Vagina (tissue), 2 donors: ENCODE measurements at places on chromosomes 5 and 9. TPM values are rescaled to one million over a fixed set of nuclear protein-coding genes. Genes with fewer than 3 reads are reported as not detected.

The ADRA1B gene
- total RNA-seq, result 0.74 TPM

The VPS13A gene
- total RNA-seq, result 37.8 TPM

The SLC35D2 gene
- total RNA-seq, result 17.9 TPM

The ADCY2 gene
- 18.4 TPM for total RNA-seq

The GPX3 gene
- 3,069 TPM for total RNA-seq

The BARX1 gene
- not detected for total RNA-seq

The IFNA6 gene
- total RNA-seq, result not detected

The APC gene
- total RNA-seq, result 92.8 TPM

The SQSTM1 gene
- total RNA-seq, result 373 TPM

The TMEM215 gene
- not detected for total RNA-seq

The KCNV2 gene
- total RNA-seq, result not detected

DNA sequence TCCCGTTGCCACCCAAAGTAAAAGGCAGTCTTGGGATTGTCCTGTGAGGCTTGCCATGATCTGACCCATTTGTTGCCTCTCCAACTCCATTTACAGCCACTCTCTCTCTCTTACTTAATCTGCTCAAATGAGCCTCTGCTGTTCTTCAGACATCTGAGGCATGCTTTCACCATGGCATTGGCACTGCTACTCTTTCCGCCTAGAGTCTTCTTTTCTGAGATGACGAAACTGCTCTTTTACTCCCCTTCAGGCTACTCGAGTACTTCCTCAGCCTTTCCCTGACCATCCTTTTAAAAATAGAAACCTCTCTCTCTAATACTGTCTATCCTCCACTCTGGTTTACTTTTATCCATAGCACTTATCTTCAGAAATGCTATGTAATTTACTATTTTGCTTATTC is 9.0 kb downstream of the FOCAD start:
- H3K4me3 ChIP-seq, result no peak overlapping the region
- no peak overlapping the region for H3K27ac ChIP-seq
- H3K36me3 ChIP-seq, result no peaks in the 10 kb centered on the region
- no peaks in the 10 kb centered on the region for H3K4me1 ChIP-seq
- H3K27me3 ChIP-seq, result no peaks in the 10 kb centered on the region

GRCh38 chr9:34370970-34371880 is 5.5 kb downstream of the MYORG start:
- peak overlapping the region; percentile 18 for H3K4me3 ChIP-seq
- H3K36me3 ChIP-seq, result no peaks in the 10 kb centered on the region
- no peaks in the 10 kb centered on the region for H3K27me3 ChIP-seq
- DNase-seq, result no peak

GRCh38 chr5:96140496-96140895 is 178.8 kb upstream of the ELL2 start:
- H3K27ac ChIP-seq, result no peak overlapping the region
- no peaks in the 10 kb centered on the region for H3K4me1 ChIP-seq
- H3K27me3 ChIP-seq, result no peaks in the 10 kb centered on the region
- no peak overlapping the region for H3K4me3 ChIP-seq

- H3K4me1 ChIP-seq, result peaks cover 78% of the 10 kb centered on the region
- no peak overlapping the region for H3K4me3 ChIP-seq
- no peak for DNase-seq
- no peaks in the 10 kb centered on the region for H3K36me3 ChIP-seq
- peak overlapping the region; percentile 96 for H3K27ac ChIP-seq
Measured at GRCh38 chr9:127961613-127962155, 19.1 kb downstream of the EEIG1 start.

- no peaks in the 10 kb centered on the region for H3K27me3 ChIP-seq
- DNase-seq, result no peak
Measured at GRCh38 chr5:123155446-123155960, 66.5 kb downstream of the PRDM6 start.

DNA sequence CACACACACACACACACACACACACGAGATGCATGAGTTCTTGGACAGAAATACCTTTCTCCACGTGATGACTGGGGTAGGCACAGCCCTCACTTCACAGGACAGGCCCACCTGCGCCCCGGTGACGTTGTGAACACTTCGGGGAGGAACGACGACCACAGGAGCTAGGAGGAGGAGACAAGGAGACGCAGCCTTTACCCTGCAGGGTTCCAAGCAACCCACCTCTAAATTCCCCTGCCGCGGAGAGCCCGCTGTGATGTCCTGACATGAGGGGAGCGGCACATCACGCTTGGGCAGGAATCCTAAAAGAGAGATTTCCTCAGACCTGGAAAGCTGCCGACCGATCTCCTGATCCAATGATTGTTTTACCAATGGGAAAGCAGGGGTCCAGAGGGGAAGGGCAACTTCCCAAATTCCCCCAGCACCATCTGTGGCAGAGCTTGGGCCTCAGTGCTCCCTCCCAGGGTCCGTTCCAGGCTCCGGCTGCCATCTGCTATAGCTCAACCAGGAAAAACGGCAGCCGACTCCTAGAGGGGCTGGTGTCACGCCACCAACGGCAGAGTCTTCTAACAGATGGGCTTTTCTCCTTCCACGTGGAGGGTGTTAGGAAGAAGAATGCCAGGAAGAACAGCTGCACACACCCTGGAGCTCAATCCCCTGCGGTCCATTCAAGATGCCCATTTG is 10.1 kb downstream of the IGFBPL1 start:
- no peaks in the 10 kb centered on the region for H3K36me3 ChIP-seq
- no peaks in the 10 kb centered on the region for H3K4me1 ChIP-seq
- no peaks in the 10 kb centered on the region for H3K27me3 ChIP-seq
- H3K27ac ChIP-seq, result no peak overlapping the region
- no peak for DNase-seq
- no peak overlapping the region for H3K4me3 ChIP-seq

- no peaks in the 10 kb centered on the region for H3K36me3 ChIP-seq
- no peak for DNase-seq
- H3K27ac ChIP-seq, result no peak overlapping the region
- peaks cover 4% of the 10 kb centered on the region for H3K4me1 ChIP-seq
- no peaks in the 10 kb centered on the region for H3K27me3 ChIP-seq
- H3K4me3 ChIP-seq, result no peak overlapping the region
Measured at GRCh38 chr9:110599468-110599867, 19.9 kb upstream of the SVEP1 start.

GRCh38 chr5:140632366-140633020 is 482 bp downstream of the CD14 start:
- no peak for DNase-seq
- H3K27me3 ChIP-seq, result no peaks in the 10 kb centered on the region
- no peaks in the 10 kb centered on the region for H3K36me3 ChIP-seq
- H3K4me3 ChIP-seq, result peak overlapping the region; percentile 50

GRCh38 chr9:14107495-14107894 is 206.4 kb downstream of the NFIB start:
- H3K27me3 ChIP-seq, result no peaks in the 10 kb centered on the region
- H3K4me3 ChIP-seq, result no peak overlapping the region

DNA sequence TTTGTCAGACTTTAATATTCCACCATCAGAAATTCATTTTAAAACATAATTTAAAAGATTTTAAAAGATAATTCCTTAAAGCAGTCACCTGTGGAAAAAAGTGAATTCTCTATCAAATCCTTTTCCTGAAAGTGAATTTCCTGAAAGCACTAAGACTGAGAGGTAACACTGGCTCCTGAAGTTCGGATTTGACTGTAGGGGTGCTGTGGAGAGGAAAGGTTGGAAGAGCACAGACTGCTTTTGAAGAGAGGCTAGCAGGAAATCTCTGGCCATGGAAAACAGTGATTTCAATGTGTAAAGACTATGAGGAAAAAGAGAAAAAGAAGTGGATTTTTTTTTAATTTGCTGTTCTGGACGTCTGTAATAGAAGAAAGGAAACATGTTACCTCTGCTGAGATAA is 35.7 kb upstream of the TMEM161B start:
- no peaks in the 10 kb centered on the region for H3K36me3 ChIP-seq
- H3K27me3 ChIP-seq, result no peaks in the 10 kb centered on the region
- no peak overlapping the region for H3K27ac ChIP-seq
- H3K4me3 ChIP-seq, result no peak overlapping the region
- H3K4me1 ChIP-seq, result no peaks in the 10 kb centered on the region
- DNase-seq, result no peak

GRCh38 chr5:23084815-23085214 is 231.7 kb upstream of the CDH12 start:
- no peaks in the 10 kb centered on the region for H3K4me1 ChIP-seq
- no peak for DNase-seq
- no peaks in the 10 kb centered on the region for H3K36me3 ChIP-seq
- no peak overlapping the region for H3K4me3 ChIP-seq
- H3K27ac ChIP-seq, result no peak overlapping the region

GRCh38 chr5:172418862-172419814 is 35.2 kb downstream of the SH3PXD2B start:
- H3K36me3 ChIP-seq, result no peaks in the 10 kb centered on the region
- peaks cover 85% of the 10 kb centered on the region for H3K4me1 ChIP-seq
- no peaks in the 10 kb centered on the region for H3K27me3 ChIP-seq
- H3K27ac ChIP-seq, result peak overlapping the region; percentile 98

- no peak for DNase-seq
- no peaks in the 10 kb centered on the region for H3K27me3 ChIP-seq
- no peak overlapping the region for H3K4me3 ChIP-seq
Measured at GRCh38 chr9:90309809-90310520, 332.7 kb downstream of the DIRAS2 start.

DNA sequence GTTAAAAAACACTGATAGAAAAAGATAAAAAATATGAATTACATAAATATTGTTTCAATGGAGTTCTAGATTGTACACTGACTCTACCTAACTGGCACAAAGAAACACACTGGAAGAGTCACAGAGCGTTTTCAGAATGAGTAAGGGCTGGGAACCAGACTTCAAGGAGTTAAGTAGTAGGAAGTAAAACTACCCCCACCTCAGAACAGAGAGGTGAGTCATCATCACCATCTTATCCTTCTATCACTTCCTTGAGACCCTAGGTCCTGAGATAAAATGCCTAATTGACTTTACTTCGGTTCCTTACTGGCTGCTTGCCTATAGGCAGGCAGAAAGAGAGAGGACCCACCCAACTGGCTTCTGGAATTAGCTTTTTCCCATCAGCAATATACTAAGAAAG is 79.7 kb downstream of the ELAVL2 start:
- H3K4me3 ChIP-seq, result no peak overlapping the region
- H3K4me1 ChIP-seq, result no peaks in the 10 kb centered on the region
- no peak overlapping the region for H3K27ac ChIP-seq
- no peaks in the 10 kb centered on the region for H3K36me3 ChIP-seq
- no peak for DNase-seq
- no peaks in the 10 kb centered on the region for H3K27me3 ChIP-seq

- H3K36me3 ChIP-seq, result no peaks in the 10 kb centered on the region
- no peaks in the 10 kb centered on the region for H3K27me3 ChIP-seq
- no peak overlapping the region for H3K4me3 ChIP-seq
- no peak overlapping the region for H3K27ac ChIP-seq
Measured at GRCh38 chr5:93236807-93237421, 344.1 kb downstream of the NR2F1-AS1 start.

DNA sequence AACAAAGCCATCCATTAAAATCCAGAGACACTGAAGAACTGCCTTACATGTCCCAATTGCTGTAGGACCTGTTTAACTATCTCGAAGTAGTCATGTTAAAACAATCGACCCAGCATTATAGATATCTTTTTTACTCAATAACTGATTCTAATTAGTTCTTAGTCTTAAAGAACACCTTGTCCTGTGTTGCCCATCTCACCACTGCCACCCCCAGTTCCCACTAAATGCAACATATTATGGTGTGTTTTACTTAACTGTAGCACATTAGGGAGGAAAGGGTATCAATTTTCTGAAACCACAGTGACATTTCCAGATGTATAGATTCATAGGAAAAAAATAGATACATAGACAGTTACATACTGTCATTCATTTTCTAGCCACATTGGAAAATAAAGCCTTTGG is 221.2 kb downstream of the MEF2C start:
- no peak overlapping the region for H3K4me3 ChIP-seq
- no peak overlapping the region for H3K27ac ChIP-seq
- peaks cover 16% of the 10 kb centered on the region for H3K4me1 ChIP-seq
- H3K36me3 ChIP-seq, result no peaks in the 10 kb centered on the region

GRCh38 chr9:21286659-21287058 is 18.5 kb downstream of the IFNA5 start:
- H3K4me3 ChIP-seq, result no peak overlapping the region
- H3K27ac ChIP-seq, result no peak overlapping the region
- no peaks in the 10 kb centered on the region for H3K4me1 ChIP-seq
- no peaks in the 10 kb centered on the region for H3K27me3 ChIP-seq

- no peak for DNase-seq
- peak overlapping the region; percentile 81 for H3K27ac ChIP-seq
- no peaks in the 10 kb centered on the region for H3K27me3 ChIP-seq
- no peaks in the 10 kb centered on the region for H3K36me3 ChIP-seq
- H3K4me1 ChIP-seq, result peaks cover 63% of the 10 kb centered on the region
Measured at GRCh38 chr5:172436879-172437369, 17.4 kb downstream of the SH3PXD2B start.

DNA sequence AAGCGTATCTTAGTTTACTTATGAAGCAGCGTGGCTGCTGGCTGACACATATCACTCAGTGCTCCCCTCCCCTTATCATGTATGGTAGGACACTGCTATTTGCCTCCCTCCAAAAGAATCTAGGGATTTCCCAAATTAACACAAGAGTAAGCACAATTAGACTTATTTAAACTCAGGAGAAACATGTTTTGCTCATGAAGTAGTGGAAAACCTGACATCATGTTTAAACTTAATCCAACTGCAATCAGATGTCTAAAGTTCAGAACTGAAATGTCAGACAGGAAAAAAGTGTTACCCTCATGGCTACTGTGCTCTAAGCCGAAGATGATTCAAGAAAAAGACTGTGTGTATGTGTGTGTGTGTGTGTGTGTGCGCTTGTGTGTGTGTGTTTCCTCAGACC is 324.1 kb upstream of the TNC start:
- H3K4me1 ChIP-seq, result peaks cover 18% of the 10 kb centered on the region
- no peak overlapping the region for H3K4me3 ChIP-seq
- no peaks in the 10 kb centered on the region for H3K27me3 ChIP-seq
- peak overlapping the region; percentile 23 for H3K27ac ChIP-seq
- H3K36me3 ChIP-seq, result no peaks in the 10 kb centered on the region

- H3K27ac ChIP-seq, result no peak overlapping the region
- H3K4me3 ChIP-seq, result no peak overlapping the region
- H3K4me1 ChIP-seq, result no peaks in the 10 kb centered on the region
Measured at GRCh38 chr5:61141801-61142200, 20.5 kb downstream of the SMIM15 start.

DNA sequence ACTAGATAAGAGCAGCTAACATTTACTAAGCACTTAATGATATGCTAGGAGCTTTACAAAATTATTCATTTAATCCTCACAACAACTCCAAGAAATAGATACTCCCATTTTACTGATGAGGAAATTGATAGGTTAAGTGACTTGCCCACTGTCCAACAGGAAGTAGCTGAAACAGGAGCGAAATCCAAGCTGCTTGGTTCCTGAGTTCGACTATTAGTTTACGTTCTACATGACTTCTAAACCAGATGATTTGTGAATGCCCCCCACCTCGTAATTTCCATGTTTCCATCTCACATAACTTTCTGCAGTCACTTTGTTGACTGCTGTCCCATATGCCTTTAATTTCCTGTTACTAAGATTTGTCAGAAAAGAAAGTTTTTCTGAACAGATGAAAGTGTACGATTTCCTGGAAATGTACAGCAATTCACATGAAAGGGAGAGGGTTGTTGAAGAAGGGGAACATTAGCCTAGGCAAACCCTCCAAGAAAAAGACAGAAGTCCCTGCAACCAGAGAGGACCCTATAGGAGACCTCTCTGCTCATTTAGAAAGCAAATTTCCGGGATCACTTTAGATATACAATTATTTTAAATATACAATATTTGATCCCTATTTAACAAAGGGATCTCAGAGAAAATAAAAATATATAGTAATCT is 279.1 kb upstream of the EFNA5 start:
- no peak overlapping the region for H3K4me3 ChIP-seq
- no peaks in the 10 kb centered on the region for H3K4me1 ChIP-seq
- H3K27me3 ChIP-seq, result no peaks in the 10 kb centered on the region
- no peak for DNase-seq
- H3K27ac ChIP-seq, result no peak overlapping the region
- no peaks in the 10 kb centered on the region for H3K36me3 ChIP-seq
